ENCODE measurements at places on chromosomes 1 and 21.

DNA sequence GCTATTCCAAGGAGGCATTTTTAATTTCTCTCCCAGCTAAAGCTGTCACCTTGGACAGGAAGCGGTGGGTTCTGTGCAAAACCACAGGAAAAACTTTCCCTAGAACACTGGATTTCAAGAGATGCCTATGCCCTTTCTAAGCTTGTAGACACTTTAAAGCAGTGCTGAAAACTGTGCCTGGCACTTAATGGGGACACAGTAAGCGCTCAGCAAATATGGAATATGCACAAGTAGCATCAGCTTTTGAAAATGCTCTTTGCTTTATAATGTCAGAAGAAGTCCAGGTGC lies 50.9 kb upstream of the TARBP1 start:
- DNase-seq = no peak

- no peak for DNase-seq
These were observed 1.2 kb downstream of the RSRP1 start for GRCh38 chr1:25245809-25246599.

- DNase-seq = no peak
These were observed 7.8 kb downstream of the SNAP47 start for GRCh38 chr1:227742738-227743715.

GRCh38 chr21:39073063-39073462 lies 110.2 kb downstream of the PSMG1 start:
- DNase-seq = no peak

DNA sequence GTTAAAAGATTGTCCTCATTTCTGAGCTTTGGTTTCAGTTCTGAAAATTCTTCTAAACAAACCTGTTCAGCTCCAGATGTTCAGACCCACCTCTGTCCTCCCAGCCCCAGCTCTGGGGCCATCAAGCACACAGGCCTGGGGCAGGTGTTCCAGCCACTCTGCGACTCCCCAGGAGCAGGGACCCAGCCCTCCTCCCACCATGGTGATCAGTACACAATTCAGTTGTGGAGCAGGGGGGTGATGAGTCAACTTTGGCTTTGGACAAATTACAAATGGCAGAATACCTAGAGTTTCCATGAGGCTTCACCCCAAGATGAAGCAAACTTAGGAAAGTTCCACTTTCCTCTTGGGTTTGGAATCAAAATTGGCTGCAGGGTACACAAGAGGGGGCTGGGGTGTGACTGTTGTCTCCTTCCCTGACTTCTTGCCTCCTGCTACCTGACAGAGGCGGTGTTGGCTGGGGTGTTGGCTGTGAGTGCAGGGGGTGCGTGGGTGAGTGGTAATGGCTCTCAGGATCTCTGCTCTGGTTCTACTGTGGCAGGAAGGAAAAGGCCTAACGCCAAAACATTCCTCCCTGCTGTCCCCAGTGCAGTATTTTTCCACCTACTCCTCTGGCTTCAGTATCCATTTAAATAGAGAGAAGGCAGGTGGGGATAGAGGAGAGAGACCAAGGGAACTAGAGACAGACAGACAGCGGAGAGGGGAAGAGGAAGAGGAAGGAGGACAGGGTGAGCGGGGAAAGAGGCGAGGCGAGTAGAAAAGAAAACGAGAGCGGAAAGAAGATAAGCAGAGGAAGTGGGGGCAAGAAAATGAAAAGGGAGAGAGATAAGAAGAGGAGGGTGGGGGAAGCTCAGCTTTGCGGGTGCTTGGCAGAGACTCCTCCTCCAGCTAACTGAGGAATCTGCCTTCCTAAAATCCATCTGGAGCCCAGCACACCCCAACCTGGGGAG lies 20.6 kb upstream of the LRRN2 start:
- DNase-seq = no peak

GRCh38 chr1:231602673-231602984 lies 24.0 kb upstream of the DISC1 start:
- no peak for DNase-seq
